ENCODE measurements at places on chromosomes 11 and 22. TPM values are rescaled to one million over a fixed set of nuclear protein-coding genes. Genes with fewer than 3 reads are reported as not detected.

- DNase-seq = peak; percentile 49
These were observed 2084.3 kb downstream of the LRRC4C start for GRCh38 chr11:39374963-39375698.

DNA sequence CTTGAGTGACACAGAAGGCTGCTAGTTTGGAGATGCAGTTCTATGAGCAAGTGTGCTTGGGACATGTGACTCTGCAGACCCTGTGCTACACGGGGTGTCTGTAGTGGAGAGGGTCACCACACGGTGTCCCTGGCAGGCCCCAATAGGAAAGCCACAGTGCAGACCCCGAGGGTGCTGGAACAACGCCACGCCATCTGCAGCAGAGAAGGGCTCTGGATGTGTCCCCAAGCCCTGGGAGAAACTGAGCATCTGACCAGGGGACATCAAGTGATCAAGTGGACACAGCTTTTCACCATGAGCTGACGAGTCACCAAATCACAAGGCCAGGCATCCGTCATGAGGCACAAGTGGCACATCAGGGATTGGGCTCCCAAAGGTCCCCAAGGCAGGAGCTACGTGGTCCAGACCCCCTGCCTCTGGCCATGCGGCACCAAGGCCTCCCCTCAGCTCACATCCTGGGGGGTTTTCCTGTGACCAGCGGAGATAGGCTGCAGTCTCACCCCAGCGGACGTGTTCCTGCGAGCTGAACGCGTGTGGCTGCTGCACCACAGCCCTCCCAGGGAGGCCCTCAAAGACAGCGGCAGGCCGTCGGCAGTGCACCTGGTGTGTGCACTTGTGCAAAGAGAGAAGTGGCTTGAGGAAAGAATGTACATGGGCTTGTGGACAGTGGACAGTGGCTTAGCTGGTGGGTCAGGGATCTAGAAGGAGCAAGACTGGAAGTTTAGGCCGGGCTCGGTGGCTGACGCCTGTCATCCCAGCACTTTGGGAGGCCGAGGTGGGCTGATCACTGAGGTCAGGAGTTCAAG, 96.7 kb downstream of the RPS6KA4 start:
- DNase-seq = no peak

DNA sequence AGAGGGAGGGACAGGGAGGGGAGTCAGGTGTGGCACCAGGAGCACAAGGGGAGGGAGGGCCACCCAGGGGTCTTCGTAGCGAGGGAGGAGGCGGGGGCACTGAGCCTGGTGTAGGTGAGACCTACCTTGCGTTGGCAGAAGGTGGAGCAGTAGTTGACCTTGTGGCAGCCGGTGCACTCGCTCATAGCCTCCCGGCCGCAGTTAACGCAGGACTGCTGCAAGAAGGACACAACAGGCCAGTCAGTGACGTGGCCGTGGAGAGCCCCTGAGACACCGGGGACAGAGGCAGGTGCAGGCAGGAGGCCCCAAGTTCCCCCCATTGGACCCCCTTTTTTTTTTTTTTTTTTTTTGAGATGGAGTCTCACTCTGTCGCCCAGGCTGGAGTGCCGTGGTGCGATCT, 16.8 kb downstream of the DRD4 start:
- DNase-seq = no peak

- DNase-seq = peak; percentile 55
These were observed 24.7 kb downstream of the LAYN start for GRCh38 chr11:111565114-111565720.

DNA sequence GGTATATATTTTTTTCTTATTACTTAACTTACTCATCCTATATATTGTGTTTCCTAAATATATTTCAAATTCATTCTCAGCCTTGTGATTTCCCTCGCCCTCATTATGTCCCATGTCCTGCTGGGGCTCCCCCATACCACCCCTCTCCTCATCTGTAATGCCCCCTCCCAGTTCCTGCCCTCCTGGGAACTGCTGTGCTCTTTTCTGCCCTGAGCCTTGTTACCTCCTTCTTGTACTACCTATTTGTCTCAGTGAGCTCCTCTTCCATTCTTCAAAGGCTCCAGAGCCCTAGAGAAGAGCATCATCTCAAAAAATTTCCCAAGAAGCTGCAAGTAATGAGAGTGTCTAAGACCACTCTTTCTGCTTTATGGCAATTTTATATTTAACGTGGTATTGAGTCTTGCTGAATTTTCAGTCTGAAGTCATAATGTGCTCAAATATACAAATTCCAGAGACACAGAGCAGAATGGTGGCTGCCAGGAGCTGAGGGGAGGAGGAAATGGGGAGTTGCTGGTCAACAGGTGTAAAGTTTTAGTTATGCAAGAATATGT, 66.5 kb upstream of the TOP3B start:
- DNase-seq = no peak

DNA sequence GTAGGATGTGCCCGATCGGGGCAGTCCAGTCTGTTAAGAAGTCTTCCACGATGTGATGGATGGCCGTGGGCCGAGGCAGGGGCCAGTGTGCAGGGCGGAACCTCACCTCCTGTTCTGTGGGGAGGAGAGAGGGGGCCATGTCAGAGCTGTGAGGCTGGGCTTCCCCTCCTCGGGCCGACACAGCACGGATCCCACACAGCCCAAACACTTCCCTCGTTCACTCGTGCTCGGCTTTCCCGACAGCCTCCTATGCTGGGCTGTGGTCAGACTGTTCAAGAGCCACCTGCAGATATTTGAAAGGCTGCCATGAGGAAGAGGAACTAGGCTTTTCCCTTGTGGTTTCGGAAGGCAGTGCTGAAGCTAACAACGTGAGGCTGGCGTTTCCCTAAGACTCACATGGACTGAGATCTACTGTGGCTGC, 12.3 kb upstream of the TXN2 start:
- no peak for DNase-seq

GRCh38 chr11:74182635-74183034, 11.5 kb downstream of the PPME1 start:
- no peak for DNase-seq

The PACSIN3 gene
- 7.1 TPM for total RNA-seq

The NAALADL1 gene
- 3.0 TPM for total RNA-seq

The MPPED2 gene
- 3.4 TPM for total RNA-seq
